ENCODE measurements at places on chromosomes 12 and 14.

DNA sequence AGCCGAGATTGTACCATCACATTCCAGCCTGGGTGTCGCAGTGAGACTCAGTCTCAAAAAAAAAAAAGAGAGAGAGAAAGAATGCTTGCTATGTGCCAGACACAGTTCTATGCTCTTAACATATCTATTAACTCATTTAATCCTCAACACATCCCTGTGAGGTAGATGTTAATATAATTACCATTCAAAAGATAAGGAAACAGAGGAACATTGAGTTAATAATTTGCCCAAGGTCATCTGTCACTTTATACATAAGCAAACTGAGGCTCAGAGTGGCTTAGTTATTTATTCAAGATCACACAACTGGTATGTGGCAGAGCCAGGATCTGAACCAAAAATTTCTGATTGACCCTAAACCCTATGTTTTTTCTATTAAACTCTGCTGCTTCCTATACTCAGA is 116.1 kb upstream of the BCAT1 start:
- DNase-seq: no peak

DNA sequence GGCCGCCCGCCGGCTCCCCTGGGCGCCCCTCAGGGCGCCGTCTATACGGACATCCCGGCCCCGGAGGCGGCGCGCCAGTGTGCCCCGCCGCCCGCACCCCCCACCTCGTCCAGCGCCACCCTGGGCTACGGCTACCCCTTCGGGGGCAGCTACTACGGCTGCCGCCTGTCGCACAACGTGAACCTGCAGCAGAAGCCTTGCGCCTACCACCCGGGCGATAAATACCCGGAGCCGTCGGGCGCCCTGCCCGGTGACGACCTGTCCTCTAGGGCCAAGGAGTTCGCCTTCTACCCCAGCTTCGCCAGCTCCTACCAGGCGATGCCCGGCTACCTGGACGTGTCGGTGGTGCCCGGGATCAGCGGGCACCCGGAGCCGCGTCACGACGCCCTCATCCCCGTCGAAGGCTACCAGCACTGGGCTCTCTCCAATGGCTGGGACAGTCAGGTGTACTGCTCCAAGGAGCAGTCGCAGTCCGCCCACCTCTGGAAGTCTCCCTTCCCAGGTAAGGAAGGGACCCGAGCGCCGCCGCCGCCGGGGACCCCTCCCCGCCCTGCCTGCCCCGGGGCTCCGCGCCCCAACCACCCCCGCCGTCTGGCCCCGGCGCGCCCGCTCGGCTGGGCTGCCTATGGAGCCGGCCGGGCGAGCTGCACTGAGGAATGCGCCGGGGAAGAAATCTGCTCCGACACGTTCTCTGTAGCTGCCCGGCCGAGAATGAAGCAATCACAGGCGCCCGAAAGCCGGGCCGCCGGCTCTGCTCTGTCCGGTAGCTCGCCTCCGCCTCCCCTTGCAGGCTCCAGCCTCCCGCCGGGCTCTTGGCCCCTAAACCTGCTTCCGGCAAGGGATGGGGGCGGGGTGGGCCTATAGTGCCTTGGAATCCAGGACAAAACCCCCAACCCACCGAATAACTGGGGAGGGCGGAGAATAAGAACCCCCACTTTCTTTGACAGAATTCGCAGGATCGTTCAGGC is 794 bp downstream of the HOXC13 start:
- DNase-seq: no peak

DNA sequence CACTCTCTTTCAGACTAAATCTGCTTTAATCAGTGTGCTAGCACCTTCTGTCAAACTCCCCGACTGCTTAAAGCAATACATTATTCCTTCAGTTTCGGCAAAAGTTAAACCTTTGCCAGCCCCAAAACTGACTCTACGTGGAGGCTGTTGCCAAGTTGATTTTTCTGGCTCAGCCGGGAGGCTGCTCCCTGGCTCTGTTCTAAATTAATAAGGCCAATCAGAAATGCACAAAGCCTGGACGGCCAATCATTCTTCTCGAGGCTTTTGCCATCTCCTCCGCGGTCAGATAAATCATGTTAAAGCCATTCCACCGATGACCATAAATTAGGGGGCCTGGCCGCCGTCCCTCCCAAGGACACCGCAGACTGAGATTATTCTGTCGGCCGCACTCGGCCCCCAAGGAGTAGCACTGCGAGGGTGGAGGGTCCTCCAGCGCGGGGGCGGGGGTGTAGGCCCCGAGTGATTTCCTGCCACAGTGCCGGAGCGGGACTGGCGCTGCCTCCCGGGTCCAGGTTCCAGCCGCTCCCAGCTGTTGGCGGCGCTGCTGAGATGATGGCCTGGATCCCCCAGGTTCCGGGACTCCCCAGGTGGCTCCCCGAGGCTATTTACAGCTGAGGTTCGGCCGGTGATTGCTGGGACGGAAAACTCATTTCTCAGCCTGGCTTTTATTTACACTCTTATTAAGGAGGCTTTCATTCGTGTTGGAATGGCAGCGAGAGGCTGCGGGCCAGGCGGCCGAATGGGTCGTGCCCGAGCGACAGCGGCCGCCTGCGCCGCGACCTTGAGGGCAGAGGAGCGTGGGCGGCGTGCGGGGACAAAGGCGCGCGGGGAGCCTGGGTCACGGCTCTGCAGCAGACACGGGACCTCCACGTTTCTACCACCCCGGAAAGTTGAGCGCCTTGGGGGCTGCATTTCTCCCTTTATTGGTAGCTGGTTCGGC is 165.1 kb downstream of the MON2 start:
- DNase-seq: peak; percentile 79

- DNase-seq: no peak
Measured at GRCh38 chr12:105418229-105418628, 87.7 kb downstream of the C12orf75 start.

GRCh38 chr14:20667957-20668356 is 16.4 kb upstream of the RNASE4 start:
- DNase-seq: no peak

DNA sequence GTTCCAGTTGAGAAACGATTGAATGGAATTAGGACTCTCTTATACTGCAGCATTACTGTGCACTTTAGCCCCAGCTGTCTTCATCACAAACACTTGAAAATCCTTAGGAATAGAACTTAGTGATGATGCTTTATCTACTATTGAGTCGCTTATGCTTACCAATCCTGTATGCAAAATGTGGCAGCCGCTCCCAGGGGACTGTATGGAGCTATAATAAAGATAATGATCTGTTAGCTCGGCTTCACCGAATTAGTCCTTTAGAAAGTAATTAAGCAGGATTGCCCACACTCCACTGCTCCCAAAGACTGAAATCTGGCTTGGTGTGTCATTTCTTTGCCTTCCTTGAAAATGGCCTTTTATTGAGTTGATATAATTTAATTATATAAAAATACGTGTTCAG is 10.6 kb downstream of the EML1 start:
- no peak for DNase-seq

- DNase-seq: no peak
Measured at GRCh38 chr14:88078525-88078924, 73.6 kb downstream of the GPR65 start.

DNA sequence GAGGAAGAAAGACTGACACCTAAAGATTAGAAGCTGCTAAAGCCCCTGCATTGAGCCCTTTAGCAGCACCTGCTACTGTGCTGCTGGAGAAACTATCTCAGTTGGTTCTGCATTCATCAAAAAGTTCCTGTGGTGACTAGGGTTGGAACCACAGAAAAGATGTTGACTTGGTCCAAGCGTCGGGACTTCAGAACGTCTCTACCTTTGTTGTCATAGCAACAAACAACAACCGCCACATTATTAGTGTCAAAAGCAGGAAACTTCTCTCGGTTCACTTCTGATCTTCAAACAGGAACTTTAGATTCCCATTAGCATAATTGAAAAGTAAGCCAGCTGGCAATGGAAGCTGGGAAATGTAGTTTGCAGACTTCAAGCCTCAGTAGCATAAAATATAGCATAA is 368.0 kb downstream of the SEC23A start:
- DNase-seq: no peak

DNA sequence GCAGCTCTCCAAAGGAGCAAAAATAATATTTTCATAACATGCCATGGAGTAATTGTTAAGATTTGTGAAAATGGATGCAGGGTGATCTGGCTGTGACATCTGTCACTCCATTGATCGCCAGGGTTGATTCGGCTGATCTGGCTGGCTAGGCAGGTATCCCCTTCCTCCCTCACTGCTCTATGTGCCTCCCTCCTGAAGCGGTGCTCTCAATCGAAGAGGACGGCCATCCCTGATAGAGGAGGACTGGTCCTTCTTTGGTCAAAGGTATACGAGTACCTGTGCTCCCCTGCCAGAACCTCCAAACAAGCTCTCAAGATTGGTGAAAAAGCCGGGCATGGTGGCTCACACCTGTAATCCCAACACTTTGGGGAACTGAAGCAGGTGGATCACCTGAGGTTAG is 47.9 kb downstream of the VCPKMT start:
- DNase-seq: no peak

DNA sequence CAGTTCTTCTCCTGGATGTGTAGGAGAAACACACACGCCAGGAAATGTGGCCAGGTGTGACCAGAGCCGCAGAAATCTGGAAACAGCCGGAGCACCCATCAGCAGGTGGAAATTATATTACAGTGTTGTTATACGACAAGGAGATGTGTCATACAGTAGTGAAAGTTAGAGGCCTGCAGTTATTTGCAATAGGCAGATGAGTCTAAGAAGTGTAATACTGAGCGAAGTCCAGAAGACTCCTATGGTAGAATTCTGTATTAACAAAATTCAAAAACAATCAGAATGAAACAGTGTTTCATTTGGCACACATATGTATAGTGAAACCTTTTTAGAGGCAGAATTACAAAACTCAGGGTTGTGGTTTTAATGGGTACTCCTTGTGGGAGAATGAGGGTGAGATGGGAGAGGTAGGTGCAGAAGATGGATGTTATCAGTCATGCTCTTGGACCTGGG is 39.3 kb upstream of the AMN start:
- DNase-seq: no peak

GRCh38 chr14:103401223-103402214 is 16.3 kb downstream of the MARK3 start:
- DNase-seq: no peak

GRCh38 chr14:77909911-77910310 is 110.0 kb downstream of the ADCK1 start:
- no peak for DNase-seq

- DNase-seq: no peak
Measured at GRCh38 chr12:47488888-47489287, 216.9 kb downstream of the RPAP3 start.

DNA sequence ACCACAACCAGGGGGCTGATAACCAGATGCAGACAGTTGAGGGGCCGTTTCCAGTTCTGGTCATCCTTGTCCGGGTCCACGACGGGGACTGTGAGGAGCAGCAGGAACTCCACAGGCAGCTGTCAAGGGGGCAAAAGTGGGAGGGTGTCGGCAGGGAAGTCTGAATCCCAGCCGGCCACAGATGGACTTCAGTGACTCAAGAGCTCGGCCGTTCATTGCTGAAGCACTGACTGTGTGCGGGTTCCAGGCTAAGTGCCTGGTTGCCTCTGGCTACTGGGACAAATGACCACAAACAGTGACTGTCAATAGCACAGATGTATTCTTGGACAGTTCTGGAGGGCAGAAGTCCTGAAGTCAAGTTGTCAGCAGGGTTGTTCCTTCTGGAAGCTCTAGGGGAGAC is 19.6 kb downstream of the SLC8B1 start:
- no peak for DNase-seq

DNA sequence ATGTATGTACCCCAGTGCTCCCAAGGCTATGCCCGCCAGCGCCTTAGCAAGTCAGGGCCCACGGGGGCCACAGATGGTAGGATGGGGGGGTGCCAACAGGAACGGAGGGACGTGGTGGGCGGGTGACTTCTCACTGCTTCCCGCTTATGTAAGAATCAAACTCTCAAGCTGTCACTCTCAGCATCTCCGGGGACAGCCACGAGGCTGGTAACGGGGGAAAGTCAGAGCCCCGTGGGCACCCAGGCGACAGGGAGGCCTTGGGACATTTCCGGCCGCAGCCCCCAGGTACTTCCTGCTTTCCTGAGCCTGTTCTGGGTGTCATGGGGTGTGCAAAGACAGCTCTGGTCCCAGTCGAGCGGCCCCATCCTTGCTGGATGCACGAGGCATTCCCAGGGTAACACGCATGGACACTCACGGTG is 59.3 kb downstream of the TESC start:
- no peak for DNase-seq

GRCh38 chr12:101772012-101772775 is 32.9 kb upstream of the SYCP3 start:
- no peak for DNase-seq

- DNase-seq: no peak
Measured at GRCh38 chr12:132858718-132859266, 28.6 kb downstream of the CHFR start.

- DNase-seq: no peak
Measured at GRCh38 chr14:101246894-101247841, 314.1 kb upstream of the DIO3 start.

DNA sequence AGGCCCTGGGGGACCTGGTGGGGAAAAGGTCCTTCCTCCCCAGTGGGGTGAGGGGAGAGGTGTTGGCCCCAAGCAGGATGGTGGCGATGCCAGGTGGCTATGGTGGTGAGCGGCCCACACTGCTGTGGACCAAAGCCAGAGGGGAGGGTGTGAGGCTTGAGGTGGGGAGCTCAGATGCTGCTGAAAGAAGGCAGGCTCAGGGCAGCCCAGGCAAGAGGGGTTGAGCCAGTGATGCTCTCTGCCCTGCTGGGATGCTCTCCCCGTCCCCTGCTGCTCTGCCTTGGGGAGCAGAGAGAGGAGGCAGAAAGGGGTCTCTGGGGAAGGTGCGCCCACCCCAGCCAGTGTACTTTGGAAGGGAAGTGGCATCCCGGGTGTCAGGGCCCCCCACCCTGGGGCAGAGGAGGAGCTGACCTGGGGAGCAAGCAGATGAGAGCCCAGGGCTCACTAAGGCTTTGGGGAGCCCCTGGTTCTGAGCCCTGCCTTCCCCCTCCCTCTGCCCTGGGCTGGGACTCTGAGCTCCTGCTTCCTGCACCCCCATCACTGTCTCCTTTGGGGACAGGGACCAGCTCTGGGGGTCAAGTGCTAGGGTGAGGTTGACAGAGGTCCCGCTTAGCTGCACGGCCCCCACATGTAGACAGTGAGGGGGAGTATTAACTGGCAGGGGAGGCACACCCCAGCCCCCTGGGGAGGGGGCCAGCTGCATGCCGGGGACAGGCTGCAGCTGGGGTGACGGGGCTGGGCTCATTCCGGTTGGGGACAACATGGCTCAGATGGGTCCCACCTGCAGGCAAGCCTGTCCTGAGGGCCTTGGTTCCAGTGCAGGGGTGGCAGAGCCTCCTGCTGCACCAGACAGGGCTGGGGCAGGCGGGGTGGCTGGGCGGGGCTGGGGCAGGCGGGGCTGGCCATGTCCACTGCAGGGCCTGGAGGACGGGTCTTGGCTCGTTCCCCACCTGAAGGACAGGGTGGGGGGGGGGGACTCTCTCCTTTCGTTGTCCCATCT is 124.4 kb downstream of the KIF26A start:
- DNase-seq: no peak

DNA sequence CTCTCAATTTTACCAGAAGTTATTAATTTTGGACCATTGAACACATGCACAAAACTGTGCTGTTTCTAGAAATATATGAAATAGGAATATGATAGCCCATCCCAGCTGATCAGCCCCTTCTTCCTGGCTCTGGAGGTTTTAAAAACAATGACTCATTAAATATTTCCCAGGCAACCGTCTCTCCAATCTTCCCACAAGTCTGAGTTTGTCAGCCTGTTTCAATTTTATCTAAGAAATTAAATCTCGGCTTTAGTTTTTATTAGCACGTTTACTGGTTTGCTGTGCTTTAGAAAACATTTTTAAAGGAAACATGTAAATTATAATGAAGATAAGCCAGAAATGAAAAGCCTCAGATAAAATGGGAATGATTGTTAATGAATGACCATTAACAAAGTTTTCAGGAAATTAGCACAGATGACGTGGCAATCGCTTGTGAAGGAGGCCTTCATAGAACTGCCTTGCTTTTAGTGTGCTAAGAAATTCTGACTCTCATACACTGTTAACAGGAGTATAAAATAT is 89.3 kb upstream of the RAP1B start:
- no peak for DNase-seq

Data from cerebellar nuclear complex (tissue), 1 donor.